ENCODE measurements at places on chromosomes 2 and 18.

GRCh38 chr18:31143025-31143424 is 19.6 kb downstream of the DSC1 start:
- DNase-seq = no peak

GRCh38 chr2:43123981-43124686 is 102.3 kb downstream of the ZFP36L2 start:
- DNase-seq = no peak

DNA sequence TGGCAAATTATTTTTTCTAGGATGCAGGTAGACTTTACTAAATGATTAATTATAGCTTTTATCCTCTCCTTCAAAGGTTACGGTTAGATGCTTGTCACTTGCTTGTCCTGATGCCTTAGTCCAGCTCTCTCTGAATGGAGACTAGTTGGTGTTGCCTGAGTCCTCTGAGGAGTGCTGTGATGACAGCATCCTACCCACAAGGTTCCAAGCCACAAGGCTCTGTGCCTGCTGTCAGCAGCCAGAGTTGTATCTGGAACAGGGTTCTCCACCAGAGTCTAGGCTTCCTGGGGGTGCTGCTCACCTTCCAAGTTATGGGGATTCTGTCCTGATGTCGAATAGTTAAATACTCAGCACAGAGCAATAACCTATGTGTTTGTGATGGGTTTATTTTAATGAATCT is 125.7 kb downstream of the GALNT1 start:
- no peak for DNase-seq

DNA sequence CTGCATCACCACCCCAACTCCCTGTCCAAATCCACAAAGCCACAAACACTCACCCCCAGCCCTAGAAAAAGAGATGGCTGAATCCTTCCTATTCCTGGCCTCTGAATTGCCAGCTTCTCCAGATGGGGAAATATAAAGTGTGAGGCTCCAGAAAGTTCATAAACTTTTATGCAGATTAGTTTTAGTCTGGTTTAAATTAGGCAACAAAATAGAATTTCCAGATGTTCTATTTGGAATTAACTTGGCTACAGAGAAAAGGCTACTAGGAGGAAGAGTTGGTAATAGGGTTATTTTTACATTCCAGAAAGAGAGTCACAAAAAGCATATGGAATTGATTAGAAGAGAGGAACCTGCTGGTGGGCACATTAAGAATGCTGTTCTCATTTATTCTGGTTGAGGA is 56.0 kb downstream of the EN1 start:
- DNase-seq = no peak

DNA sequence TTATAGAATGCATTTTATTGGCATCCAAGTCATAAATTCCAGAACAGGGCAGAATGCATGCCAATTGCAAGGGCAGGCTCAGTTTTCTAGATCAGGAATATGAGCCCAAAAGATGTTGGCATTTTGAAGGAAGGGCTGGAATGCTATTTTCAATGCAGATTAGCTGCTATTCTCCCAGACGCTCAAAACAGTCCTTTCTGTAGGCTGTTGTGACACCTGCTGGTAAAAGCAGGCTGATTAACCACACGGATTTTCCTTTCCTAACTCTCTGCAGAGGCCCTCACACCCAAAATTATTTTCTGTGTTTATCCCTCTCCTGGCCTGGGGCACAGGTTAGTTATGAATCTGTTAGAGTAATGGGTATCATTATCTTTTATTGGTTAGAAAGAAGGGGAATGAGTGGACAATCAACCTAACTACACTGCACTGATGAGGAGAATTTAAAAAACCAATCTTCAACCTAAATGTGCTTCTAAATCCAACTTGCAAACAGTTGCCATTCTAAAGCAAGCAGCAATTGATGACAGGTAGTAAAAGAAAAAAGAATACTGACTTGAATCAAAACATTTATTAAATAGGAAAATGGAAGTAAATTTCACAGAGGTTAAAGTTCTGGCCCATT is 94.0 kb downstream of the PLA2R1 start:
- peak; percentile 20 for DNase-seq

- no peak for DNase-seq
These were observed 200.9 kb upstream of the EPAS1 start for GRCh38 chr2:46096260-46096659.

DNA sequence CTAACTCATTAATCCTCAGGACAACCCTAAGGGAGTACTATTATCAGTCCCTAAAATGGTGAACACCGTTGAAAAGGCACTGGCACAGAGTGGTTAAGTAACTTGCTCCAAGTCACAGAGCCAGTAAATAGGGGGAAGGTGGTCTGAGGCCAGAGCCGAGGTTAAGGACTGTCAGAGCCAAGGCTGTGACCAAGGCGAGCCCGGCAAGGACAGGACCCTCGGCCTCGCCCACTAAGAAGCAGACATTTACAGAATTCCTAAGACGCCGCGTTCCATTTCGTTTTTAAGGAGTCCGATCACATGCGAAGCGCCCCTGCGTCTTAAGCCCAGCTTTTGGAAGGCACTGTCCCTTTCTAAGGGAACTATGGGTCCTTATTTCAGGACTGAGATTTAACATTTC is 1.1 kb downstream of the PDIA6 start:
- DNase-seq = no peak

DNA sequence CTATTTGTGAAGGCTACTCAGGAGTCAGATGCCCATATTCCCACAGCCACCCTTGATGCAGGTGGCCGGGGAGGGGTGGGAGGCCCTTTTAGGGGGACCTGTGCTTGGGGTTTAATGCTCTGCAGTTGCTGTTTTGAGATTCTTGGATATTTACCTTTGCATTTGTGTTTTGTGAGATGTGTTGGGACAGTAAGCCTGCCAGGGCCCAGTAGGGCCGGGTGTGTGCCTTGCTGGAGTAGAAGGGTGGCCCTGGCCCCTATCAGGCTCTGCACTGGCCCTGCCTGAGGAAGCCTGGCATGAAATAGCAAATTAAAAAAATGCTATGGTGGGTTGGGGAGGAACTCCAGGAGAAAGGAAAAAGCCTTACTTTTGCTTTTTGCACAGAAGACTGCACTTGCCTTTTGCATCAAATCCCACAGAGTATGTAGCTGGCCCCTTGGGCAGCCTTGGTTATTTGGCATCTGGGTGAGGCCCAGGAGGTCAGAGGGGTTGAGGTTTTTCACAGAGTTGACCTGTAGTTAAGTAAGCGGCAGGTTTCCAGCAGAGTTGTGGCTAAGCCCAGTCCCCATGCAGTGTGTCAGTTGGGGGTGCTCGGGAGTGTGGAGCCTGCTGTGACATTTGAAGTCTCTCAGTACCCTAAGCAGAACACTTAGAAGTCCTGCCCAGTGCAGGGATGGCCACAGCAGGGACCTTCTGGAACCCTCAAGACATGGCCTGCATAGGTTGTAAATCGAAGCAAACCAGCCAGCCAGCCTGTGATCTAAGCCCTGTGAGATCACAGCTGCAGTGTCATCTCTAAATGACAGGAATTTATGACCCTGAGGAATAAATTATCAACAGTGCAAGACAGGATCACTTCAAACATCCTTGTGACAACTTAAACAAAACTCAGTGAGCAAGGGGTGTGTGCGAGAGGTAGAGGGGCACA is 68.8 kb downstream of the SH3RF3 start:
- no peak for DNase-seq

DNA sequence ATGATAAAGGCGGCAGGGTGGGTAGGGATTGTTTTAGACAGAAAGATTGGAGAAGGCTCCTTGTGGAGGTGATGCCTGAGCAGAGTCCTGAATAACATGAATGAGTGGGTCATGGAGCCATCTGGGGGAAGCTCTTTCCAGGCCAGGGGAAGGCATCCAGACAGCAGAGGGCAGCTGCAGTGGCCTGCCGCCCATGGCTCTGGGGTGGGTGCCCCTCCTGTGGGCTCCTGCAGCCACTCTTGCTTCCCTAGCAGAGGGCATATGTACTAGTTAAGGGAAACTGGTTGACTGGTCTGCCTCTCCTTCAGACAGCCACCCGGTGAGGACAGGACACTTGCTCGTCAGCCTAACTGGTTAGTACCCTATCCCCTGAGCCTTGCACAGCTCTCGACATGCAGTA is 46.5 kb upstream of the SLC1A4 start:
- DNase-seq = no peak

DNA sequence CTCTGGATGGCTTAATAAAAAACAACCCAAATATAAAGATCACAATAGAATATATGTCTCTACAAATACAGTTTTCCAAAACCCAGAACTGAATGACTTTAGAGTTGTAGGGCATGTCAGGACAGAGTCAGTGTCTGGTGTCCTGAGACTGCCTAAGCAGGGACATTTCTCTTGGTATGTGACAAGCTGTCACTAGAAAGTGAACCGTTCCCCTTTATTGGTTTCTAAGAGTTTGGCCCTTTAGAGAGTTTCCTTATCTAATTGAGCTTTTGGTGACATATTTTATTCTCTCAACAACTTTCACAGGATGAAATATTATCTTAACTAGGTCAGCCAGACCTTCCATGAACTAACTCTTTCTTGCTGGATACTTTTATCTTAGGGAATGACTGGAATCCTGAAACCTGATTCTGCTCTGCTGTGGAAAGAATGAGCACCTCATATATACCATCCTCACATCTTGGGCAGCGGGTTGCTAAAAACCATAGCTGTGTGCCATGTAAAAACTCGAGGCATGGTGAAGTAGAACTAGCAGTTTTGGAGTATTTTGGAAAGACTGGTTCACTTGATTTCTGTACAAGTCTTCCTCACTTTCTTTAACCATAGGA is 54.8 kb downstream of the CAVIN2 start:
- no peak for DNase-seq

- DNase-seq = no peak
These were observed 84.9 kb upstream of the EPB41L3 start for GRCh38 chr18:5628512-5629255.

DNA sequence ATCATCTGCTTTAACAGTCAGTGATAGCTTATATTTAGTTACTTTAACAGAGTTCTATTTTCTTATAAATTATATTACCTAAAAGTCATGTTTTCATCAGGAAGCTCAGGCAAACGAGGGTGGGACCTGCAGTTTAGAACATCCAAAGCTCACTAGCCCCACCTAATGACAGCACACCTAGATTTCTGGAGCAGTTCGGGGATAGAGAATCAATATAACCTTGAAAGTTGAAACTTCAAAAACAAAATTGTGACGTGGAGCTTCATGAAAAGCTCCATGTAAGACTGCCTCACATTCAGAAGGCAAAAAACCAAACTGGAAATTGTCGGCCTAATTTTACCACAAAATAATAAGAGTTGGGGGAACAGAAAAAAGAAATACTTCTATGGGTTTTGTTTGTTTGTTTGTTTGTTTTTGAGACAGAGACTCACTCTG is 185.9 kb upstream of the CCDC150 start:
- no peak for DNase-seq

GRCh38 chr2:70827388-70827787 is 7.0 kb upstream of the CLEC4F start:
- DNase-seq = no peak

- DNase-seq = no peak
These were observed 16.2 kb downstream of the DOCK10 start for GRCh38 chr2:225025917-225026571.

DNA sequence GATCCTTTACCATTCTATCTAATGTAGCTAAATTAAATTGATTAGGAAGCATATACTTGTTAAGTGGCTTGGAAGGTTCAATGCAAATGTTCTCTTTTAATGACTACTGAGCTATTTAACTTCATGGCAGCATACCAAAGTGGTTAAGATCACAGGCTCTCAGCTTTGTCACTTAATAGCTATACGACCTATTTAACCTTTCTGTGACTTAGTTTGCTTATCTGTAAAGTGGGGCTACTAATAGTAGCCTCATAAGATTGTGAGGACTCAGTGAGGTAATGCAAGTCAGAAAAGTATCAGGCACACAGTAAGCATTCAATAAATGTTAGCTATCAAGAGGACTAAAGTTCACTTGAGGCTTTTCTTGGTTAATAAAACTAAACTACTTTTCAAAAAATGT is 4.3 kb downstream of the CKAP2L start:
- DNase-seq = no peak

DNA sequence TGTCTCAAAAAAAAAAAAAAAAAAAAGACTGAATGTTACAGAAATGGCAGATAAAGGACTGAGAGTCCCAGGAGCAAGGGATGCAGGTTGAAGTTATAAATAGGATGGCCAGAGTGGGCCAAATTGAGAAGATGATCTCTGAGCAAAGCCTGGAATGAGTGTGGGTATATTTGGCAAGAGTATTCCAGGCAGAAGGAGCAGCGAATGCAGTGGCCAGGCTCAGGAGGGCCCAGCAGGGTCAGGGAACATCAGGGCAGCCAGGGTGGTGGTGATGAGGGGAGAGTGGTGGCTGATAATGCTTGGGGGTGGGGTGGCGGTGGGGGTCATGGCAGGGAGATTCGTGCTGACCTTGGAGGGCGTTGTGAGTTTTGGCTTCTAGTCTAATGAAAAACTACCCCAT is 141.3 kb upstream of the AGAP1 start:
- no peak for DNase-seq

DNA sequence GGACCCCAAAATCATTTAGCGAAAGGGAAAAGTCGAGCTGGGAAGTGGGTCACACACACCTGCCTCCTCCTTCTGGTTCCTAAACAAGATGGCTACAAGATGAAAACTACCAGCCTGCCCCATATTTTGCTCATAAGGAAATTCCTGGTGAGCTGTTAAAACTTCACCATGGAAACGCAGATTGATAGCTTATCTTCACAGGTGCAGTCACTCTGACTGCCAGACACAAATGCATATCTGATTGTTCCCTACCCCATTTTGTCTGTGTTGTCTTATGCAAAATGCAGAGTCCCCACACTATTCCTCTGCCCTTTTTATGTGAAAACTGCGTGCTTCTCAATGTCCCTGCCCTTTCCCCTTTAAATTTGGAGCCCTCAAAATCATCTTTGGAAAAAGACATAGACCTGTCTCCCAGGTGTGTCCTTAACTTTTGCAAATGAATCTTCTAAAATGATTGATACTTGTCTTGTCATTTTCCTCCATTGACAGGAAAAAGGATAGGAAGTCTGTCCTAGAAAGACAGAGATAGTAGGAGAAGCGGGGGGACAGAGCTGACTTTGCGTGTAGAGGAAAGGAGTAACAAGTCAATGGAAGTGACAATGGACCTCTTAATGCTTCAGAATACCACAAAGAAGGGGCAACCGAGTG is 38.9 kb upstream of the THOC1 start:
- DNase-seq = no peak

GRCh38 chr2:157572725-157573124 is 55.9 kb downstream of the ACVR1C start:
- DNase-seq = no peak

- DNase-seq = no peak
These were observed 2.8 kb upstream of the TMEM131 start for GRCh38 chr2:97998431-97999005.

GRCh38 chr2:46813020-46813415 is 102.6 kb downstream of the MCFD2 start:
- no peak for DNase-seq

- DNase-seq = no peak
These were observed 68.9 kb downstream of the SATB2 start for GRCh38 chr2:199388728-199389268.

- DNase-seq = no peak
These were observed 22.0 kb downstream of the RAB12 start for GRCh38 chr18:8631265-8631664.

- DNase-seq = no peak
These were observed 96.7 kb downstream of the PXDN start for GRCh38 chr2:1647417-1648240.

- DNase-seq = peak; percentile 96
These were observed 83.4 kb upstream of the RTN4 start for GRCh38 chr2:55133467-55134315.
